ENCODE measurements at places on chromosomes 12 and 14.

- no peak for DNase-seq
These were observed 9.1 kb downstream of the SCAF11 start for GRCh38 chr12:45981075-45981837.

DNA sequence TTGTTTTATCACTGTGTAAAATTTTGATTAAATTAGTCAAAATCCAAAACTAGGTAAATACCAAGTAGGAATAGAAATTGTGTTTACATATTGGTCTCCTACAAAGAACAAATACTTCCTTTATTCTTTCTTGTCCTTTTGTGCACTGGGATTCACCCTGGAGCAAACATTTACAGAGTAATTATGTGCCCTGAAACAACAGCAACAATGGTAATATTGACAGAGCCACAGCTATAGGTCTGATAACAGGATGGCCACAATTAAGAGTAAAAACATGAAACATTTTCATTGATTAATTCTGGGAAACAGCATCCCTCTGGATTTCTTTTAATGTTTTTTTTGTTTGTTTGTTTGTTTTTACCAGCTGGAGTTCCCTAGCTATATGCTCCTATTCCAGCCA lies 61.2 kb downstream of the SLC38A6 start:
- DNase-seq, result no peak

DNA sequence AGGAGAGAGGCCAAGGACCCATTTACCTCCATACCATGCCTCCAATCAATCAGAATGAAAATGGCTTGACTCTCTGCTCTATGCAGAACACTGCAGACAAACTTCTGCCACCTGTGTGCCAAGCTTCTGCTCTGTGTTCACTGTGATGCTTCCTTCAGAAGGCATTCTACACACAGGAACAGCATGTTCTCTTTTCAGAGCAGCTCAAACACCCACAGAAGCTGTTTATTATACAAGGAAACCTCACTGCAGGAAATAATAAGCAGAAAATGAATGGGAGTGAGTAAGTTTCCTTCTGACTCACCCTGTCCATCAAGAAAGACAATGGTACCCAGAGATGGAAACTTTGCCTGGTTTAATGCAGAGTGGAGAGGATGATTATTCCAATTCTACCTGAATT lies 2.4 kb upstream of the ESR2 start:
- no peak for DNase-seq

- no peak for DNase-seq
These were observed 7.9 kb upstream of the TINF2 start for GRCh38 chr14:24250354-24250753.
